Activated CD4-positive, alpha-beta T cell treated with anti-CD3 and anti-CD28 coated beads, Interleukin-2, amount 50 U/mL, for 48 hours (primary cell): ENCODE measurements at places on chromosomes 5 and 9.

DNA sequence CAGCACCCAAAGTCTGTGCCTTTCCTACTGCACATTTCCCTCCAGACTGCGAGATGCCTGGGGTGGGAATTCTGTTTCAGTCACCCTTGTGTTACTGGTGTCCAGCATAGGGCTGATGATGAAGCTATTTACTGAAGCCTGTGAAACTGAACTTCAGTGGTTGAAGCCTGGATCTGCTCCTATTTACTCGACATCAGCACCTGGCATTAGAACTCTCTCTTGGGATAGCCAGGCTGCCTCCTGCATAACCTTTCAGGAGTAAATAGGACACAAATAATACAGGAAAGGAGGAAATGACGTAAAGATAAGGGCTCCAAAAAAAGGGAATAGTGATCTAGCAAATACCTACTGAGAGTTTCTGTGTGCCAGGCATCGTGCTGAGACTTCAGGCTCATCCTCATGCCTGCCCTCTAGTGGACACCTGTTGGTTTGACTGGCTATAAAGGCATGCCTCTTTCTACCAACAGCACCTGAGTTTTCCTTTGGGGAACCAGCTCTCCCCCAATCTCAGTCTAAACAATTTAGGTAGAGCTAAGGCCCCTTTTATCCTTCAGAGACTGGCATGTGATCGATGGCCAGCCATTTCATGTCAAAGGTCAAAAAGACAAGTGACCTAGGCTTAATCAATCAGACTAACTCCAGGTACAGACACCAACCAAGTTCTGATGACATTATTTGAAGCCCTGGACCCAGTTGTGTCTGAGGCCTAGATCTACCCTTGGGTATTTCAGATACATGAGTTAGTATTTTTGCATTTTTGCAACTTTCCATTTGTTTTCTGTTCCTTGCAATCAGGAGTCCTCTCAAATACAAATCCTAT, 192.1 kb upstream of the TRIM32 start:
- peak; percentile 46 for DNase-seq

GRCh38 chr5:154896562-154897165, 38.2 kb downstream of the CNOT8 start:
- DNase-seq = no peak

- no peak for DNase-seq
Observed at GRCh38 chr9:116333254-116333653, 179.7 kb downstream of the PAPPA start.

DNA sequence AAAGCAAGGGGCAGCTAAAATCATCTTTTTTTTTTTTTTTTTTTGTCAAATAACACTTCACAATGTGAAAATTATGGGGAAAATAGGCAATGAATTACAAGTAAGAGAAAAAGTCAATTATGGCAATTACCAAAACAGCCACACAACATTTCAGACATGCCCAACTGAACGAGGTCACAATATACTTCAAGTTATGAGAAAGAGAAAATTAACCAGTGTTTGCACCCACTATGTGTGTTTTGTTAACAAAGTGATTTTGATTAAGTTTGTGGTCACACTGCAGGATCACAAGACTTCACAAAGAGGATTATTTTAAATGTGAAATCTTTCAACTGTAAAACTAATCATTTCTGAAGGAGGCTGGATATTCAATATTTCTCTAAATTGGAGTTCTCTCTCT, 1032.8 kb upstream of the DMAC1 start:
- no peak for DNase-seq

DNA sequence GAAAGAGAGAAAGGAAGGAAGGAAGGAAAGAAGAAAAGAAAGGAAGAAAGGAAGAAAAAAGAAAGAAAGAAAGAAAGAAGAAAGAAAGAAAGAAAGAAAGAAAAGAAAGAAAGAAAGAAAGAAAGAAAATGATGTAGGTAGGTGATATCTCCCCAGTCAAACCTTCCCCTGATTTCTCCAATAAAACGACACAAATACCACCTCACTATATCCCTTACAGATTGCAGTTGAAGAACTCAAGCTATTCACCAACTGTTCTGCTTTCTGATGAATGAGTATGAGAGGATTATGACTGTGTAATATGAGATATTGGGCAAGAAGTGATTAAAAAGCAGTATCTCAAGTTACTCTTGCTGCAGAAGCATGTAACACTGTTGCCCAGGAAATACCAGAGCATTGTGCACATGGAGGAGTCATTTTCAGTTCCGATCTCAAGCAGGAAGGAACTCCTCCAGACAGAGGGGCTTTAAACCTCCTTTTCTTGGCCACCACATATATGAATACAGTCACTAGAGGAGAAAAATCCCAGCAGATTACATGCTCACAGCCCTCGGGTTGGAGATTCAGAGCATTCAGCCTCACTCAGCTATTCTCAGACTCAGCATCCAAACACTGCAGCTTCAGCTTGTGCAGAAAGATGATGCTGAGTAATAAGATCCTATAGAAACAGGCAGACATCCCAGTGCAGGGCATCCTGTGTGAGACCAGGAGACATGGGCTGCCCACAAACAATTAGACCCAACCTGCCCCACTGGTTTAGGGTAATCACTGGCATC, 61.4 kb downstream of the UGCG start:
- DNase-seq = no peak

DNA sequence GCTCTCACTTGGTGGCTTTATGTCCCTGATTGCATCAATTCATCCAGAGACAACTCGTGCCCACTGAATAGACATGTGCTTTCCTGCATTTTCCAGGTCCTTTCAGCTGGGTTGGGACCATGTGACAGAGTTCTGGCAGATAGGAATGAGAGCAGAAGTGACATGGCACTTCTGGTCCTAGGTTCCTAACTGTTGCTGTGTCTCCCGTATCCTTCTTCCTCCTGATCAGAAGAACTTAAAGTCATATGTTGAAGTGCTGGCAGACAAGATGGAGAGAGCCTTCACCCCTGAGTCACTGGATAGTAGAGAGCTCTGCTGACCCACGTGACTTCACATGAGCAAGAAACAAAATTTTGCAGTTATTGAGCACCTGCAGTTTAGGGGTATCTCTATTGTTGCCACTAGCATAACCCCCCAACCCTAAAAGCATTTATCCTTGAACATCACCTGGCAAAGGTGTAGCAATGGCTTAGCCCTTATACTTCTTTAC, 80.0 kb downstream of the NREP start:
- no peak for DNase-seq

GRCh38 chr9:98944057-98944733, 488 bp downstream of the COL15A1 start:
- peak; percentile 8 for DNase-seq

DNA sequence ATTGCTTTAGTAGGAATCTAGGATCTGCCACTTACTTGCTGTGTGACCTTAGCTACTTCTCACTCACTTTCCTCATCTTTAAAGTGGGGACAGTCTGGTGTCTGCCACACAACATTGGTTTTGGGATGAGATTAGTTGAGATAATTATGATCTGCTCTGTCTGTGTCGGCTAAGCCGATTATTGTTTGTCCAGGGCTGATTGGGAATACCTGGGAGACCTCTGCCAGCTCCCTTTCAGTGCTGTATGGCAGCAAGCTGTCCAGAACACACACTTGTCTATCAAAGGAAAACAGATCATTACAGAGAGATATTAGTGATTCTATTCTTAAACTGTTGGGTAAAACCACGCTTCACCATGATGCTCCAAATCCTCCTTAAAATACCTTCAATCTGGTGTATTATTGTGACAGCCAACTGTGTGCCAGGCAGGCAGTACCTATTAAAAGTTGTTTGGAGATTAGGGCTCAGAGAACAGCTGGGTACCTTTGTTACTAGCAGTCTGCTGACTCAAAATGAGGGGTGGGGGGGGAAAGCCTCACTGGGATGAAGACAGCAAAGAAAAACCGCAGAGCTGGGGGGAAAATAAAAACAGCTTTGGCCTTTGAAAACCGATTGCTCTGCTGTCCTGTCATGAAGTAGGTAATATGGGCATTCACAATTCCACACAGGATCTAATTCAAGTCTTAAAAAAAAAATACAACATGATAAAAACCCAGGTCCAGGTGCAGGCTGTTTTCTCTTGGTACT, 458.4 kb upstream of the C9orf72 start:
- no peak for DNase-seq
